ENCODE measurements at places on chromosomes 7 and 10. TPM values are rescaled to one million over a fixed set of nuclear protein-coding genes. Genes with fewer than 3 reads are reported as not detected.

Gene RBM17
- 50.8 TPM for total RNA-seq

Gene CDC14C
- not detected for total RNA-seq

Gene C10orf105
- total RNA-seq: 0.55 TPM

Gene AKR1C4
- total RNA-seq: not detected

Gene ARL5B
- total RNA-seq: 9.3 TPM

Gene ANKRD61
- not detected for total RNA-seq

Gene SPDYE5
- not detected for total RNA-seq

Gene AKR1C8
- total RNA-seq: not detected

Gene TMEM130
- 3.3 TPM for total RNA-seq

Gene SPAM1
- not detected for total RNA-seq

Gene CACNB2
- total RNA-seq: 85.3 TPM

All from sigmoid colon (tissue), 7 donors.